Epithelial cell of proximal tubule (primary cell): ENCODE measurements at places on chromosomes 12 and 14.

GRCh38 chr14:61421212-61421923, 100.0 kb downstream of the PRKCH start:
- no peak for DNase-seq

GRCh38 chr14:60512126-60512525, 3.2 kb downstream of the SIX6 start:
- DNase-seq = no peak

DNA sequence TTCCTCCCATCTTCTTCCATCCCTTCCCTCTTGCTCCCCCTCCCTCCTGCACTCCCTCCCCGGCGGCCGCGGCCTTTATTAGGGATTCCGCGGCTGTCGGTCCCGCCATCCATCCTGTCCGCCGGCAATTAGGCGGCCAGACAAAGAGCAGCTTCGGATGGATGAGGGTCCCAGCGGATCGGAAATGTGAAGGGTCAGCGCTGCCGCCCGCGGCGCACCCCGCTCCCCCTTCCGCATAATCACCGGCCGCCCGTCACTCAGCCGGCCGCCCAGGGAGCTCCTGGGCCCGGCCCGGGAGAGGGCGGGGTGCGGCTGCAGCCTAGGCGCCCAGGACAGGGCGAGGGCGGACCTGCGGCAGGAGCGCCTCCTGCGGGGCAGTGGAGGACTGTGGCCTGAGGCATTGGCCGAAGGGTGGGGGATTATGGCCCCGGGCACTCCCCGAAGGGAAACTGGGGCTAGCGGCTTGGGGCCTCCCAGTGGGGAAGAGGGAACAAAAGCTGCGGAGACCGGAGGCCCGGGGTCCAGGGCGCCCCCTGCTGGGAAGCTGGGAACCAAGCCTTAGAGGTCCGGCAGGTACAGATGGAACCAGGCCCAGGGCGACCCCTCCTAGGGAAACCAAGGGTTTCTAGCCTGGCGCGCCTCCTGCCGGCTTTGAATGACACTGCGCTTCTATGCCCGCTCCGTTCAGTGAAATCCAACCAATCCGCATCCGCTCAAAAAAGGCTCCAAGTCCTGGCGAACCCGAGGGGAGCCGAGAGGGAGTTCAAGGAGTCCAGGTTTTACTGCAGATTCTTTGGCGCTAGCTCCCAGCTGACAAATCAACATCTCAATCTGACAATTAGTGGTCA, 4.4 kb upstream of the DNAJC22 start:
- DNase-seq = no peak

DNA sequence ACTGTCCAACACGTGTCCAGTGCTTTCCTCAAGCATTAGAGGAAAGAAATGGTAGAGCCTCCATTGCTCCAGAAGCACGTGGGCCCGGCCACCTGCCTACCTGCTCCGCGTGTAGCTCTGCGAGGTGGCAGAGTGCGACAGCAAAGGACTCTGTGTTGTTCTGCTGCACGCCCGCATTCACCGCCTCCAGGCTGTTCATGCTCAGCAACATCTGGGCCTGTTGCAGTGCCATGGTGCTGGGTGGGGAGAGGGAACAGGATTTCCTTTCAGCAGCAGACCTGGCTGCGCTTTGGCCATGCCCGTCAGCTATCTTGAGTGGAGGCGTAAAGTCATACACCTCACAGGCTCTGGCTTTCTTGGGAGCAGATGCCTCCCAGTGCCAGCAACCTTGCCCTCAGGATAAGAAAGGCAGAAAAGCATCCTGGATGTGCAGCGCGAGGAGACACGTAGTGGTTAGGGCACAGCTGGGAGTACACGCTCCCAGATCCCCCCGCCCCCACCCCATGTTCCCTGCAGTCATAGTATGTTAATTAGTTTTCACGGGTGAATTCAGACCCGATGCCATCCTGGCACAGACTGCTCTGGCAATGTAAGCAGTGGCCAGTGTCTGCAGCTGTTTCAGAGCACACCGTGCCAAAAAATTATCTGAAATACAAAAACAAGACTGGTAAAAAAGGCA, 25.1 kb downstream of the ANAPC5 start:
- DNase-seq = no peak

GRCh38 chr12:97216848-97217247, 245.8 kb upstream of the RMST start:
- no peak for DNase-seq

DNA sequence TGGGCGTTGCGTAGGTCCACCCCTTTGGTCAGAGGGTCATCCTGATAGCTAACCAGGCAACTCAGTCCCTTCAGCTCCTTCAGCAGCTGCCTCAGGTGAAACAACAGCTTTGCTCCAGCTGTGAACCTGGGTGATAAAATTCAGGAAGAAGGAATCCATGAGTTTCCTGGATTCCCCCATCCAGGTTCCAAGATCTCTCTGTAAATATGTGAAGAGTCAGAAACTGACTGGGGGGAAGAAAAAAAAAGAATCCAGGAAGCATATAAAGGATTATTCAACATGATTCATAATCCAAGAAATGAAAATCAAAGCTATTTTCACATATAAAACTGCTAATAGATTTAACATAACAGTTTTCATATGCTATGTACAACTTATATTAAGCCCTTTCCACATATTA, 8.6 kb downstream of the STAT2 start:
- DNase-seq = no peak

DNA sequence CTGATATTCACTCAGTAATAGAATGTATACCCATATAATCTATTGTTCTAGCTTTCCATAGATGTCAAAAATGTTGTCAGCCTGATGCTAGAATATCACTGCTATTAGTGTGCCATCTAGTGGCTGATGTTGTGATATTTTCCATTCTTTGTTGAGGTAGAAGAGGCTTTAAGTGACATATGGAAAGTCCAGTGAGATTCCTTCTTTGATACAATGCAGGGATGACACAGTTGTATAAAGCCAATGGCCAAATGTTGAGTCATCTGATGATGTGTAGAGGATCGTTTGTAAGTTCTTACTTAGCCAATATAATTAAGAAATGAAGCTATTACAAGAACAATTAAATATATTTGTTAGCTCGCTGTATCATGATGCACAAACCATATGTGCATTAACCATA, 58.1 kb upstream of the PCED1B start:
- no peak for DNase-seq

GRCh38 chr14:60621386-60621785, 27.9 kb downstream of the SIX1 start:
- DNase-seq = no peak
